ENCODE measurements at places on chromosomes 1 and 21.

- DNase-seq = no peak
These were observed 166.1 kb downstream of the PDE4B start for GRCh38 chr1:65958561-65959350.

DNA sequence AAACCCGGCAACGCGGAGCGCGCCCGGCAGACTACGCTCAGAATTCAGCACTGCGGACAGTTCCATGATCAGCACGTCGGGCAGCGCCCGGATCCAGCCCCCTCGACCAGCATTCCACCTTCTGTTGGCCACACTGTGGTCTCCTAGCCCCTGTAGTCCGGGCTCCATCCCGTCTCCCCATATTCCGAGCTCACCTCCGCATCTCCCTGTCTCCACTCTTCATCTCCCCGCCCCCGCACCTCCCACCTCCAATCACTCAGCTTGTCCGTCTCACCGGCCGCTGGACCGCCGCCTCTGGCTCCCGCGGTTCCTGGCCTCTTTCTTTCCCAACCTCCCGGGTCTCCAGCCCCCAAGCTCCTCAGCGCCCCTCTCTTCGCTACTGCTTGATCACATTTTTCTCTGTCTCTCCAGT lies 500 bp downstream of the EPHA10 start:
- DNase-seq = peak; percentile 34

GRCh38 chr1:202935844-202936243 lies 8.8 kb upstream of the KLHL12 start:
- DNase-seq = no peak

DNA sequence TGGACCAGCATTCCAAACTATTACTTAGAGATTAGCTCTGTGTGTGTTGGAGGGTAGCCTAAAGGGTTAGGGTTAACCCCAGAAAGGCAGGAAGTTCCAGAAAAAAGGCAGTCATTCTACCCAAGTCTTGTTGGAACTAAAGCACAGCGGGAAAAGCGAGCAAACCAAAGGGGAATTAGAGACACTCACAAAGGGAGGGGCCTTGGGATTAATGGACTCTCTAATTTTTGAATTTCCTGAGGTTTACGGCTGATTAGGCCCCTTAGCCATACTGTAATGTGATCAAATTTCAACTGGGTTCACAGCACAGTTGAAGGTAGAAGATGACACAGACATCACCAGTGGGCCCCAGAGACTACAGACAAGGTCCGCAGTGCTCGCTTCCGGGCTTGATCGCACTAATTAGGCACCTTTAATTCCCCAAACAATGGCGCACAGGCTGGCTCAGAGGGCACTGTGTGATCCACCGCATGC lies 28.3 kb downstream of the CAPZB start:
- no peak for DNase-seq
